KG1 (cell line): ENCODE measurements at places on chromosomes 5 and 9.

DNA sequence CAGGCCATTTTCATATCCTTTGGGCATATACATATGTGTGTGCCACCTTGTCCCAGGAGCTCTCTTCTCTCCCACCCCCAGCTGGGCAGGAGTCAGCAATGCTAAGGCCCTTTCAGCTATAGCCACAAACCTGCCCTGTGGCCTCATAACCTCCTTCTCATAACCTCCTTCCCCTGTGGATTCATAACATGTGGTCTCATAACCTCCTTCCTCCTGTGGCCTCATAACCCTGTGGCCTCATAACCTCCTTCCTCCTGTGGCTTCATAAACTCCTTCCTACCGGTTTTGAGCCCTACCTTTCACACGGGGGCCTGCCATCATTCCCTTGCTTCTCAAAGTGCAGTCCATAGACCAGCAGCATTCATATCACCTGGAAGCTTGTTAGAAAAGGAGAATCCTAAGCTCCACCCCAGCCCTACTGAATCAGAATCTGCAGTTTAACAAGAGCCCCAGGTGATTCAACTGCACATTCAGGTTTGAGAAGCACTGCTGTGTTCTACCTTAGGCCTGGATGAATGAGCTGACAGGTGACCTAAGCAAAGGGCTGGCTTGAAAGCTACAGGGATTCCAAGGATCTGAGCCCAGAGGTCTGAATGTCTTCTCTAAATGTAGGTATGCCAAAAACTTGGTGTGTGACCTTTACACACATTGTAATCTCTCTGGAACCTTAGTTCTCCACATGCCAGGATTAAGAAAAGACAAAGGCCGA, 41.9 kb upstream of the PLPP6 start:
- DNase-seq: no peak

- DNase-seq: no peak
These were observed 70.0 kb upstream of the PPP1R26 start for GRCh38 chr9:135409286-135410200.

DNA sequence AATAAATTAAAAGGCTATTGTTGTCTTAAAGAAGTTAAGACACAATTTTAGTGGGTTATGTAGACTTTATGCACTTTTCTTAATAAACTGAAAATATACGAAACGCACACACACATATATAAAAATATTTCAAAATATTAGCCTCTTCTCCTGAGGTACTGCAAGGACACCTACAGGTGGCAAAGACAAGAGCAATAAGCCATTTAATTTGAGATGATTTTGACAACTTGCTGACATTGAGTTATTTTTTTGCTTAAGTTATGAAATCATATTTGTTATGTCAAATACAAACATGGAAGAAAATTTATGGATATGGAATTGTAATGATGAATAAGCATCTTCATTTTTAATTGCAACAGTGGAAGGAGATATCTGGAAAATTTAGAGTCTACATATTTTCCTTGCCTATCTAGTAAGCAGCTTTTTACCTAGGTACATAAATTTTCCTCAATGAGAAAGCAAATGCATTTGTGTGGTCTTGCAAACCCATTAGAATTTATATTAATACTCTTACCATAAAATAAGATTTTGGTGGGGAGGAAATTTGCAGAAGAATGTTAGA, 301.6 kb downstream of the ISL1 start:
- no peak for DNase-seq

- DNase-seq: no peak
These were observed 2.8 kb upstream of the NFIB start for GRCh38 chr9:14316602-14317300.

- no peak for DNase-seq
These were observed 4.1 kb upstream of the PHYKPL start for GRCh38 chr5:178236679-178237078.

DNA sequence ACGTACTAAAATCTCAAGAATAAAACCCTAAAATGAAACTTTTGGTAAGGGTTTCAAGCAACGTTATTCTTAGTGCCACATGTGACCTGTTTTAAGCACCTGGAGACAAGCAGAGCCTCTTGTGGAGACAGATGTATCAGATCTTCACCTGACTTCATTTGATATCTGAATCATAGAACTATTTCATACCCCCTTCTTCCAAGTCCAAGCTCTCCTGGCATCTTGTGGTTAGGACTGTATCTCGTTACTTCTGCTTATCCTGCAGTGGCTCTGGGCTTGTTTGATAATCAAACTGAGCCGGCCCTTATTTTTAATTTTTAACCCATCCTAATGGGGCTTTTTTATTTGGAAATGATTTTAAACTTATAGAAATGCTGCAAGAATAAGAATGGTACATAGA, 11.1 kb upstream of the FSD1L start:
- DNase-seq: no peak

GRCh38 chr9:136589766-136590763, 44.2 kb upstream of the NOTCH1 start:
- no peak for DNase-seq

- DNase-seq: no peak
These were observed 48.8 kb upstream of the GLRX start for GRCh38 chr5:95871146-95871806.

- DNase-seq: no peak
These were observed 6.8 kb downstream of the MACROH2A1 start for GRCh38 chr5:135392256-135392655.

DNA sequence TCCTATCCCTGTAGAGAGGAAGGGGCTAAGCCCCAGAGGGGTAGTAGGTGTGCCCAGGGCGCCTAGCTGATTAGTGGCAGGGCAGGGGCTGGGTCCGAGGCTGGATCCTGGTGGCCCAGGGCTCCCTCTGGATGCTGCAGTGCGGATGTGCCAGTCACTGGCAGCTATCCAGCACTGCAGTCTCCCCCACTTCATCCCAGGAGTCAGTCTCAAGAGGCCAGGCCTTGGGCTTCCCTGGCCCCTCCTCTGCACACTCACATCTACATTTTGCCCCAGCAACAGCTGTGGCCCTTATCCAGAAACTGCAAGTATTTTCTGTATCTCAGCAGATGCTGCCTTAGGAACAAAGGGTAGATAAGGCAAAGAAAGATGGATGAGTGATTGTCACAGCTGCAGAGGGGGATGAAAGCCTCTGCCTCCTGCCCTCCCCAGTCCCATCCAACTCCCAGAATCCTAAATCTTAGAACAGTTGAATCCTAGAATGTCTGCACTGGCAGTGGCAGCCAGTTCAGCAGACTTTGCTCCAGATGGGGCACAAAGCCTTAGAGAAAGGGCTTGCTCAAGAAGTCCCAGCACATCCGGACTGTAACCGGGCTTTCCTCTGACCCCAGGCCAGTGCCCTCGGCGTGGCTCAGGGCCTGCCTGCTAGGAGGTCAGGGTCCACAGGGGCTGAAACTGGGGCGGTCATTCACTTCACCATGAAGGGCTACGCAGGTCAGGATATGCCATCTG, 1.6 kb downstream of the ANXA6 start:
- no peak for DNase-seq

- no peak for DNase-seq
These were observed 9.7 kb downstream of the SERINC5 start for GRCh38 chr5:80246001-80246758.

GRCh38 chr5:139688088-139688702, 40.0 kb downstream of the CXXC5 start:
- no peak for DNase-seq
